Suppressor macrophage treated with lipopolysaccharide for 1 hour (primary cell): ENCODE measurements at places on chromosomes 3 and 15.

DNA sequence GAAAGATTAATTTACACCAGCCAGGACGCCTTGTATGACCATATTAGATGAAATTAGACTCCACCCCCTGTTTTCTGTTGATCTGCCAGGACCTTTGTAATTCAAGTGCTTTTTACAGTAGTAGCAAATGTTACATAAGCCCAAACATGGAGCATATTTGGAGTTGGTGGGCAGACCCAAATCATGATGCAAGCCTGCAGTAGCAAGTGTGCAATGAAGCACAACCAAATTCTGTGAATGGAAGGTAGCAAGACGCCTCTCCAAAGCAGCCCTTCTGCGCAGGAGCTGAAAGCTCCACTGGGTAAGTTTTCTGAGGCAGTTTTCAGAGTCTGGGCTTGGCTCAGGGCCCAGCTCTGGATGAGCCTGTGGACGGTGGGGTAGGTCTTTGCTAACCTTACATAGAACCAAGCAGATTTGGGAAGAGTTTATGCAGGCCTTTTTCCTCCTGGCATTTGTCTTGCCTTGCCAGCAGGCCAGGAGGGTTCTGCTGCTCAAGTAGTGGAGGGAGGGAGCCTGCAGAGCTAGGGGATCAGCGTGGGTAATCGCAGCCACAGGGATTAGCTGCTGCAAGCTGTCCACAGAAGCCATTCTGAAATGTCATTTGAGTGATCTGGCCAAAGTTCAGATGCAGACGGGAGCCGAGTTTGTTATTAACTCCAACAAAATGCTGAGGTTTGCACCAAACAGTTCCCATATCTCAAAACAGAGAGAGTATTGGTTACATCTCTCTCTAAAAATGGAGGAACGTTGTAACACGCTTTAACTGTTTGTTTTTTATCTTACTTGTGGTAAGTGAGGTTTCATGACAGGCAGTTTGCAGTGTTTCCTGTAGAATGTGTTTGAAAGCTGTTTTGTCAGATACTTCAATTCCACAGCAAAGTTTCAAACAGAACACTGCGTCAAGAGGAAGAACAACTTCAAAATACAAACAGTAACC, 55.4 kb downstream of the PSMD6 start:
- DNase-seq: no peak

DNA sequence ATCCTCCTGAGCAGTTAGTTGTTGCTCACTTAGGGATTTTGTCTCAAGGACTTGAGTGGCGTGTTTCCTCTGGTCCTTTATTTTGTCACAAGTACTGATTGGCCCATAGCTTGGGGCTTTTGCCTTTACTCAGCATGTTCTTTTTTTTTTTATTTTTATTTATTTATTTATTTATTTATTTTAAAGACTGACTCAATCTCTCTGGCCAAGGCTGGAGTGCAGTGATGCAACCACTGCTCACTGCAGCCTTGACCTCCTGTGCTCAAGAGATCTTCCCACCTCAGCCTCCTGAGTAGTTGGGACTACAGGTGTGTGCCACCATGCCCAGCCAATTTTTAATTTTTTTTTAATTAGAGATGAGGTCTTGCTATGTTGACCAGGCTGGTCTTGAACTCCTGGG, 223.9 kb upstream of the TPM1 start:
- no peak for DNase-seq

GRCh38 chr3:129417326-129417725, 11.1 kb downstream of the EFCAB12 start:
- peak; percentile 36 for DNase-seq

DNA sequence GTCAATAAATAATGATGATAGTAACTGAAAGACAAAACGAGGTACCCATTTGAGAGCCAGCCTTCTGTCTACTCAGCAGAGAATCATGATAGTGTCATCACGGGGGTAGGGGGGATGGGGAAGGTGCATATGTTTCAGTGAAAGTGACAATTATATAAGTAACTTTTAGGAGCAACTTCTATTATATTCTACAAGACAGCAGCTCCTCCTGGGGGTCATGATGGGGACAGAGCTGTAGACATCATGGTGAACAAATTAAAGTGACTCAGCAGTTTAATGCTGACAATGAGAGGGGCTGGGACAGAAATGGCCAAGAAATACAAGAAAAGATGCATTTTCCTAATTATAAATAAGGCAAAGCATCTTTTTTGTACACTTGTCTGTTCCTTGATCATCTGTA, 11.8 kb downstream of the CAPN3 start:
- peak; percentile 11 for DNase-seq

- no peak for DNase-seq
These were observed 373.8 kb upstream of the PROK2 start for GRCh38 chr3:72158639-72159326.

DNA sequence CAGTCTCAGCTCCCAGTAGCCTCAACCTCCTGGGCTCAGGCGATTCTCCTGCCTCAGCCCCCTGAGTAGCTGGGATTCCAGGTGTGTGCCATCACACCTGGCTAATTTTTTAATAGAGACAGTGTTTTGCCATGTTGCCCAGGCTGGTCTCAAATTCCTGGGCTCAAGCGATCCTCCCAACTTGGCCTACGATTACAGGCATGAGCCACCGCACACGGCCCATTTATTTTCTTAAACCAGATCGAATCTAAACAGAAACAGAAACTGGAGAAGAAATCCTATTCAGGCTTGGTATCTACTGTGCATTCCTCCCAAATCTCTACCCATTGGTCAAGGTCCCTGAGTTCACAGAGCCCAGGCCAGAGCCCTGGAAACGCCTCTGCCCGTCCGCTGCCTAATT, 74.2 kb downstream of the PGPEP1L start:
- DNase-seq: no peak

DNA sequence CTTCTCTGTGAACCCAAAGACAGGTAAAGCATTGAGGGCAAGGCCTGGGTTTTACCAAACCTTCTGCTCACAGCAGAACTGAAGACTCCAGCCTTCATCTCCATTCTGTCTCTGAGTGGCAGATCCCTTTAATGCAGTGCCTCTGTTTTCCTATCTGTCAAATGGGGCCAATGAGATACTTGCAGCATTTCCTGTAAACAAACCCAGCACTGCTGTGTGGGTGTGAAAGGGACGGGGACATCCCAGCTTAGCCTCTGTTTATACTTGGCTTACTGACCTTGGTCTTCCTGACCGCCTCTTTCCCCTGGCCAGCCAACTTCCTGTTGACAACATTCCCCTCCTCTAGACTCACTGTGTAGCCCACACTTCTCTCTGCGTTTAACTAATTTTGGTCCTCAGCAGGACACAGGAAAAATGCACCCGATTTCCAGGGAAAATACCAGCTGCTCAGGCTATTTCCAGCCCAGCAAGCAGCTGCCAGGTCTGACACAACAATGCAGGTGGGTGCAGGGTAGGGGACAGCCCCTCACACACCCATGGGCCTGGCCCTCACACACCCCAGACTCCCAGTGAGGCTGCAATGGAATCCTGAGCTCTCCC, 105.9 kb upstream of the HERC1 start:
- DNase-seq: peak; percentile 80

- no peak for DNase-seq
These were observed 12.5 kb downstream of the OXNAD1 start for GRCh38 chr3:16277471-16277870.

- no peak for DNase-seq
These were observed 32.7 kb downstream of the MME start for GRCh38 chr3:155112661-155113389.

GRCh38 chr15:52348056-52348745, 52.6 kb upstream of the MYO5C start:
- no peak for DNase-seq

GRCh38 chr3:123006609-123007008, 21.0 kb downstream of the SEMA5B start:
- no peak for DNase-seq

- DNase-seq: no peak
These were observed 54.0 kb downstream of the FAM43A start for GRCh38 chr3:194739498-194740284.

DNA sequence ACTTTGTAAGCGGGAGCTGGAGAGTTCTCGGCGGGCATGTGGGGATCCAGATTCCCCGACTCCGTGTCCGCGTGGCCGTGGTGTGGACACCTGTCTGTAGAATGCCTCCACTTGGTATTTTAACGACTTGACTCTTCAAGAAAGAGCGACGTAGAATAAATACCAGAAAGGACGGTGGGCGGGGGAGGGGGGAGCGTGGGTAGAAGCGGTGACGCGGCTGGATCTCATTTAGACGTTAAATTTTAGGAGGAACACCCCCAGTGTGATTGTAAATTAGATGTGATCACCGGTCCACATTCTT, 620 bp upstream of the PYGO1 start:
- DNase-seq: no peak

DNA sequence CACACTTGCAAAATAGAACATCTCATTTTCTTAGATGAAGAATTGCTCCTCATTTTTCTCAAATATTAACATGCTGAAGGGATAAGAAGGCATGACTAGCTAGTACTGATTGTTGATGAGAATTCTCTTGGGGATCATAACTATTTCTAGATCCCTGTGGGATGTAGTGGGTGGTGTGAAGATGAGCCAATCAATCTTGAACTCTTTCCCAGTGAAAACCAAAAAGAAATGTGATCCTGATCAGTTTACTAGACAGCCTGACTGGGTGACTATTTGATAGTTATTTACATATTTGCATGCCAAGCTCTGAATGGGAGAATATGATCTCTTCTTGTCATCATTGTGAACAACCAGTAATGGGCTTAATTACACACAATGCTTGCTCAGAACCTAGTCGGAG, 63.7 kb downstream of the ZIC1 start:
- no peak for DNase-seq

DNA sequence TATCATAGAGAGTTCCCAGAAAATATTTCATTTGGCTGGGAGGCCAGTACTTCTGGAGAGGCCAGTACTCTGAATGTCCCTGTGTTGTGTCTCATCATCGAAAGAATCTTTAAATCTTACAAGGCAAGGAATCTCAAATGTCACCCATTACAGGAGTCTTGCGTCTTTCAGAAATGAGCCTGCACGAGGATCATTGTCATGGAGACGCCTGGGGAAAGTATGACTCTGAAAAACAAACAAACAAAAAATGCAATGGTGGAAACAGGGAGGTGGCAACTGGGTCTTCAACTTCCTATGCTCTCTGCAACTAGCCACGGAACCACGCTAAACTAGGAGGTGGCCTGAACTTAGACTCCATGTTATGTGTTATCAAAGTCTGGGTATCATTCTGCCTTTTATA, 804.6 kb downstream of the EPHA3 start:
- no peak for DNase-seq

DNA sequence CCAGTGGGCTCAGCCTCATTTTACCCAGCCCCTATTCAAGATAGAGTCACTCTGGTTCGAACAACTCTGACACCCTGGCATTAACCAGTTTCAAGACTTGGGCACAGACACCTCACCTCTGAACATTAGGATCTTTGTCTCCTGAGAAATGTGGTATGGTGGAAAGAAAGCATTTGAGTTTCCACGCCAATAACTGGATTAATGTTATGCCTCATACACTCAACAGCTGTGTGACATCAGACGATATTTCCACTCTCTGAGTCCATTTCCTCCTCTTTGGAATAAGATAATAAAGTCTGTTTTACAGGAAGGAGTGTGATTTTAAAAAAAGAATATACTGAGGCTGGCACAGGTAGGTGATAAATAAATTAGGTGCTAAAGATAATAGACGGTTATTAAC, 121.3 kb upstream of the CHL1 start:
- no peak for DNase-seq

GRCh38 chr3:73459711-73460110, 165.0 kb downstream of the PDZRN3 start:
- DNase-seq: no peak

- DNase-seq: no peak
These were observed at the start of the genes DUOX2 and DUOXA2 for GRCh38 chr15:45114076-45114750. Gene DUOX2 (minus strand): TSS chr15:45114172. CDS start chr15:45113411, 761 bp downstream. Gene DUOXA2 (plus strand): TSS chr15:45114326. CDS start chr15:45114606, 280 bp downstream.

DNA sequence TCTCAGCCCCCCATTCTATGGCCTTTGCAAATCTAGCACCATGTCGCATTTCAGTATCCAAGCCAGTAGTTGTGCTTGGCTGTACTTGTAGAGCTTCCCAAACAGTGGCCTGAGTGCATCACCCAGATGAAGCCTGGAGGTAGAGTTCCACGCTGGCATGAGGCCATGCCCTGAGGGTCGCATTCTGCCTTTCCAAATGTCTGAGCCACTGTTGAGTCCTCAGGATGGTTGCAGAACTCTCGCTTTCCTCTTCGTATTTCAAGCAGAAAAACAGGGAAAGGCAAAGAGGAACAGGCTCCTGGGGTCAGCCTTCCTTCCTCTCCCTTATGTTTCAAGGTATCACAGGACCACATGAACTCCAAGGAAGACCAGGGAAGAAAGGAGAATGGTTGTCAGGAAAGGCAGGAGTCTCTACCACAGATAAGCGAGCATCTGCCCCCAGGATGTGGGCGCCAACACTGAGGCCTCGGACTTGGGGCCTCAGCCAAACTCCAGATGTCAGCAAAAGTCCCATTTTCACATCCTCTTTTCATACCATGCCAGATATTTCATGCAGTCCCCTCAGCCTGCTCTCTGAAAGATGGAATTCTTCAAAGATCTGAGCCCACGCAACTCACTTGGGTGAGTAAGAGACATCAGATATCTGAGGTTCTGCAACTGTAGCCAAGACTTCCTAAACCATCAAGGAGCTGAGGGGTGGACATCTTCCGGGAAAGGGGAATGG, 19.4 kb upstream of the PRR20G start:
- DNase-seq: peak; percentile 95

GRCh38 chr3:32937331-32937730, 14.1 kb upstream of the CCR4 start:
- DNase-seq: no peak

DNA sequence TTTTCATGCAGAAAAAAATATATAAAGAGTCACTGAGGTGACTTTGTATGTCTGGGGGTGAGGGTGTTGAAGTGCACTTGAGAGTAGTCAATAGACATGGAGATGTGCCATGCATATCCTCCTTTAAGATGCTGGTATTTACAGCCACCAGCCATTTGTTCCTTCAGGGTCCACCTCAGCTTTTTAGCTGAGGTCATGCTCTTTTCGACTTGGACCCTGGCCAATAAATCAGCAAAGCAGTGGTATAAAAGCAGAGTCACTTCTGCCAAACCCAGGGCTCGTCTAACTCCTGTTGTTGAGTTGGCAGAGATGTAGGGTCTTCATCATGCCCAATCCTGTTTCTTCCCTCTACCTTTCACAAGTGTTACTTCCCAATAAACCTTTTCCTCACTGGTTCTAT, 75.1 kb upstream of the OSTN start:
- DNase-seq: no peak

DNA sequence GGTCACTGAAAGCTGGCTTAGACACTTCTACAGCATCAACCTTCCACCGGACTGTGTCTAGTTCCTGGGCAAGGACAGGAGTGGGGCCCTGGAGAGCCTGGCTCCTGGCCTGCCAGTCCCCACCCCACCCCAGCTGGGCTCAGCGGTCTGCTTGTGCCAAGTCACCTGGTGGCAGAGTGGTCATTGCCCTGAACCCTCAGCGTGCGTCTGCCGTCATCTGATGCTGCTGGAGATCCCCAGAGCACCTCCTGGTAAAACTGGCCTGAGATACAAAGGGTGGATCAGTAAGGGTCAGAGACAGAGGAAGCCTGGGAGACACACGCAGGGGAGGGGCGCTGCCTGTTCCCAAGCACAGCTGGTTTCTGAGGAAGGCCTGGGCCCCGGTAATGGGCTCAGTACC, 16.7 kb downstream of the ITIH4 start:
- no peak for DNase-seq
